ENCODE measurements at places on chromosomes 12 and 14.
A peak's percentile ranks its signal among the peaks of the same experiment; 100 is the strongest.

GRCh38 chr12:25981597-25981996 lies 23.1 kb downstream of the RASSF8 start:
- no peak for DNase-seq

GRCh38 chr12:51821440-51822260 lies 26.9 kb downstream of the FIGNL2 start:
- DNase-seq = peak; percentile 37

DNA sequence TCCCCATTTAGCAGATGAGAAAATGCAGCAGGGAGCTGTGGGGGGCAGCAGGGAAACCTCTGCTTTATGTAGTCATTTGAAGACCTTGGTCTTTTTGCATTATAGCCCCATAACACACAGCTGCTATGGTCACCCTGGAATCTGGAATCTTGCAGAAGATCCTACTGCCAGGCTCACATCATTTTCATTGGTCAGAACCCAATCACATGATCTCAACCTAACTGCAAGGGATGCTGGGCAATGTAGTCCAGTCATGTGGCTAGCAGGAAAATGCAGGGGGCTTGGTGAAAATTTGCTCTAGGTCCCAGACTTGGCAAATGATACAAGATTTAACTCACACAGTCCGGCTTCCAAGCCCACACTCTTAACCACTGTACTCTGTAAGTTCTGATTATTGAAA lies 1028.7 kb downstream of the AACS start:
- DNase-seq = no peak

GRCh38 chr12:113114447-113115178 lies 20.9 kb downstream of the RASAL1 start:
- DNase-seq = no peak

DNA sequence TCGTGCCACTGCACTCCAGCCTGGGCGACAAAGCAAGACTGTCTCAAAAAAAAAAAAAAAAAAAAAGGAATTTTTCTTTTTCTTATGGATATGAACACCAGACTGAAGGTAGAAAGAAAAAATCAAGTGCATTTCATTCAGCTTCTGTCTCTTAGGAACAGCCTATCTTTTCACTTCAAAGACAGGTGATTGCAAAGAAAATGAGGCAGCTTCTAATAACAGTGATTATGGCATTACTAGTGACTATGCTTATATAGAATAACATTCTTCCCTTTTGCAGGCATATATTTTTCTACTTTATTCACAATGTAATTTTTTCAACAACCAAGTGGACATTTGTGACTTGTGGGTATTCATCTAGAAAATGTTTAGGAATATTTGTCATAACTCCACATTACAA lies 295.5 kb upstream of the ATXN7L3B start:
- DNase-seq = no peak

DNA sequence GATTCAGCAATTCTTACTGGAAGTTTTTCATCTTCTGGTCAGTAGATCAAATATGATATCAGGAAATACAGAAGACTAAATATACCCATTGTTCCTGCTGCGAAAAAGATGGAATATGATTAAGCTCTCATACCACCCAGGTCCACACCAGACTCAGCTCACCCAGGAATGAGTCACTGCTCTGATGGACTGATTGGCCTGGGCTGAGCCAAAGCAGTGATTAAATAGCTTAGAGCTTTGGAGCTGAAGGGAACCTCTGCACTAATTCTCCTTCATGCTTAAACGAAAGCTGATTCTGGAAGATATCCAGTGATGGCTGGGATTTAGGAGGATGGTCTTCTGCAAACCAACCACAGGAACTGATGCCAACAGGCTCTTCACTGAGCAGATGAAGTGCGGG lies 62.0 kb upstream of the SYT1 start:
- no peak for DNase-seq

DNA sequence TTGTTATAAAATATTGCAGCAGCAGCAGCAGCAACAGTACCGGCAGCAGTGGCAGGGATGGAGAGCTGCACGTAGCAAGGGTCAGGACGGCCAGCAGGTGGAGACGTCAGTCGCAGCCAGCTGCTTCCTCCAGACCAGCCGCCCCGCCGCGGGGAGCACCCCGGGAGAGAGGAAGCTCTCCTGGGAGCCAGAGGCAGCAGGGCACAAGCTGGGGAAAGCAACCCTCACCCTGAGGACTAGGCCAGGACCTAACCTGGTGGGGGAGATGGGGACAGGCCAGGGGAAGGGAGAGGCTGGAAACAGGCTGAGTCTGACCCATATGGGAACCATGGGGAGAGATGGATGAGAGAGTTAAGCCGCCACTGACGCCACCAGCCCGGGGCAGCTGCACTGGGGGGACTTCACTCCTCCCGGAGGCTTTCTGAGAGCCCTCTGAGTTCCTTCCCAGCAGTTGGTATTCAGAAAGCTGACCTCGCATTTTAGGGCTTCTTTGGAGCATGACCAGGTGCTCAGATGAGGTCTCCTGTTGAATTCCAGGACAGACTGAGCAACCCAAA lies 56.3 kb downstream of the SPTB start:
- peak; percentile 50 for DNase-seq

- no peak for DNase-seq
Observed at GRCh38 chr12:1419849-1420371, 174.5 kb downstream of the FBXL14 start.

- no peak for DNase-seq
Observed at GRCh38 chr14:28375295-28375694, 391.3 kb upstream of the FOXG1 start.

- DNase-seq = no peak
Observed at GRCh38 chr14:94117856-94118255, 7.3 kb downstream of the IFI27 start.

- peak; percentile 63 for DNase-seq
Observed at GRCh38 chr12:26971963-26972362, 33.7 kb downstream of the FGFR1OP2 start.

Measured in stimulated activated naive CD4-positive, alpha-beta T cell treated with Interleukin-2 at 50 U/mL for 16 hours (primary cell).